Breast epithelium (tissue), 4 donors: ENCODE measurements at places on chromosomes 12 and 14. TPM values are rescaled to one million over a fixed set of nuclear protein-coding genes. Genes with fewer than 3 reads are reported as not detected.

ANO2 gene
- total RNA-seq, result 5.0 TPM

CAPRIN2 gene
- 21.8 TPM for total RNA-seq

SERPINA3 gene
- 1,497 TPM for total RNA-seq

GRCh38 chr12:120539303-120539702, 5.1 kb downstream of the RNF10 start:
- peak overlapping the region; percentile 95 for H3K27ac ChIP-seq
- H3K4me1 ChIP-seq, result peaks cover 5% of the 10 kb centered on the region
- no peak for DNase-seq
- no peaks in the 10 kb centered on the region for H3K36me3 ChIP-seq
- no peaks in the 10 kb centered on the region for H3K27me3 ChIP-seq

GRCh38 chr12:47340411-47341015, 260.8 kb upstream of the AMIGO2 start:
- H3K36me3 ChIP-seq, result no peaks in the 10 kb centered on the region
- no peak overlapping the region for H3K4me3 ChIP-seq
- peak overlapping the region; percentile 63 for H3K27ac ChIP-seq
- H3K27me3 ChIP-seq, result no peaks in the 10 kb centered on the region

DNA sequence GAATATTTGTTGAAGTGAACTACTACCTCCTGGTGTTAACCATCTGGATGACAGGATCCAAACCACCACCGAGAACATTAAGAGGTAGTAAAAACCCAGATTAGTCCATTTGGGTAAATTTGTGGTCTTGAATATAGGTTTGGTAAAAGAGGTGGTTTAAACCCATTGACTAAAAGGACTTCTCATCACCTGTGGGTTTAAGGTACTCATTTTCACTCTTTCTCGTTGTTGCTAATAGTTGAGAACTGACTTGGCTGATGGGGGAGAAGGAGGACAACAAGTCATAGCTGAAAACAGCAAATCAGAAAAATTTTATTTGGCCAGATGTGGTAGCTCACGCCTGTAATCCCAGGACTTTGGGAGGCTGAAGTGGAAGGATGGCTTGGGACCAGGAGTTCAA, 59.2 kb downstream of the ACADS start:
- DNase-seq, result no peak
- H3K27me3 ChIP-seq, result no peaks in the 10 kb centered on the region
- H3K4me1 ChIP-seq, result no peaks in the 10 kb centered on the region
- H3K4me3 ChIP-seq, result no peak overlapping the region
- H3K27ac ChIP-seq, result no peak overlapping the region
- peaks cover 4% of the 10 kb centered on the region for H3K36me3 ChIP-seq
